Stimulated activated CD4-positive, alpha-beta T cell treated with anti-CD3 and anti-CD28 coated beads, Interleukin-12 subunit alpha, Interleukin-12 subunit beta, amount 100 ng/mL, for 48 hours (primary cell): ENCODE measurements at places on chromosomes 11 and 22.

DNA sequence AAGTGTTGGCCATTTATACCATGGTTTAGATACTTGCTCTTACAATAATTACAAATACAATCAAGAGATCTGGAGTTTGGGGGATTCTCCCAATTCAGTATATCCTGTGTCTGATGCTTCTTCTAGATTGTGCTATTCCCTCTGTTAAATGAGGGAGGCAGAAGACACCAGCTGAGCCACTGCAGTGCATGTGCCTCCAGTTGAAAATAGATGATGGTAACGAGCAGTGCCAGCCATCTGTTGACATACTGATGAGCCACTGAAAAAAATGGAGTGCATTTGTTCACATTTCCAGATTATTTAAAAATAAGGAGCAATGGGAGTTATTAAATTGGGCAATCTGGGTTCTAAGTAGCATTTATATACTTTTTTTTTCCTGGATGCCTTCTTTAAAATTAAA is 1428.0 kb upstream of the TENM4 start:
- DNase-seq, result no peak

- DNase-seq, result no peak
Measured at GRCh38 chr11:16587670-16588069, 150.8 kb upstream of the C11orf58 start.

GRCh38 chr11:57941875-57942274 is 81.8 kb upstream of the OR9Q1 start:
- no peak for DNase-seq

DNA sequence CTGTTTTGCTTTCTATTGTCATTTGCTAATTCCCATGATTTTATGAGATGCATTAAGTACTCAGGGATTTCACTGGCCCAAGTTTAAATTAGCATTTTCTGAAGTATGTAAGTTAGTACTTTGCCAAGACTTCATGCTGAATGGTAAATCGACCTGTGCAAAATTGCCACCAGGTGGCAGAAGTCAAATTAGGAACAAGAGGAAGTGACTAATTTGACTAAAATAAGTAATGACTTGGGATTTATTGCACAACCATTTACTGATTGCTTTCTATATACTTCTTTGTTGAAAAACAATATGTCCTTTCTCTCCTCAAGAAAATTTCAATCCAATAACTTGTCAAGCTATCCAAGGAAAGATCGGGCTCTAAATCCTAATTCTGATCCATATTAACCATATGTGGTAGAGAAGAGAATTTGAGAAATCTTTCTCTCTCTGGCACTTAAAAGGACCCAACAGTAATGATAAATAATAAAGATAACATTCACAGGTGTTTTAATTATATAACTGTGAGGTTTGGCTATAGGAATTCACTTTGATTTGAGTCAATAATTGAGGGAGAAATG is 253.7 kb upstream of the CHORDC1 start:
- peak; percentile 2 for DNase-seq

- DNase-seq, result no peak
Measured at GRCh38 chr11:1598816-1599215, 722 bp upstream of the KRTAP5-2 start.

DNA sequence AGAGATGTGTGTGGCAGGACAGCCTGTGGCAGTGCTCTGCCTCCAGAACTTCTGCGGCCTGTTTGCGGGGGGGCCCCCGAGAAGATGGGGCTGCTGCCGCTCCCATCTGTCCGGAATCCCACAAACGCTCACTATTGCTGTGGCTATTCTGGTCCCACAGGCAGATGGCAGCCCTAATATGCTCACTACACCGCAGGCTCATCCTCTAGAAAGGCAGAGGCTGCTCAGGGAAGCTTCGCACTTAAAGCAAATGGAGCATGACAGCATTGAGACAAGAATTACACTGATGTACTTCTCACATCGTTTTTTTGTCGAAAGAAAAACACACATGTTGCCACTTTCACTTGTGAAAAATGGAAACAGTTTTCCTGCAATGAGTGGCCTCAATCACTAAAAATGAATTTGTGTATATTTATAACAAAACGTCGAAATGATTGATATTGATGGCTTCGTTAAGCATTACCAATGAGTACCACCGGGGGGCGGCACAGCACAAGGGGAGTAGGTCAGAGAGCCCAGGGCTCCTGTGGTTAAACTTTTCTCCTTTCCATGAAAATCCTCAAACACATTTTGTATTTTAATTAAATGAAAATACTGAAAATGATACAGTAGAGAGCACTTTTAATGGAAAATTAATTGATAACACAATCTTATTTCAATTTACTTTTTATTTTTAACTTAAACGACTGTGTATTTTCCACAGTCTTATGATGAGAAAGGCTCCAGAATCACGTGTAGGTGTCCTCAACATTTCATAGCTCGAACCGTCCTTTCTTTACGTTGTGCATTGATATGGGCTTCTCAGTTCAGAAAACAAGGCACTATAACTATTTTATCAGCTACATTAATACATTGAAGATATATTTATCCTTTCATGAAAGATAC is 69.1 kb downstream of the CTTN start:
- DNase-seq, result peak; percentile 62

DNA sequence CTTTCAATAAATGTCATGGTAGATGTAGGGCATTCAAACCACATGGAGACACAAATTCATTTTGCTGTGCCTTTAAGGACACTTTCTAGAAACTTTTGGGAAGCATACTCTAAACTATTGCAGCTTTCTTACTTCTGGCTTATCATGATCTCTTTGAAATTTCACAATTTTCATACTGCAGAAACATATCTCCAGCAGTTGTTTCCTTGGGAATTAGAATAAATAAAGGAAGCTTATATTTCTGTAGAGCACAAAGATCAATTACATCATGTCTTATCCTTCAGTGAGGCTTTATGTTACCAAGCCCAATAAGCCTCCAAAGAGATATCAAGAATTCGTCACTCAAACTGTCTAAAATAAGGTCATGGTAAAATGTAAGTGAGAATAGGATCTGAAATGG is 74.5 kb upstream of the RAB38 start:
- no peak for DNase-seq

DNA sequence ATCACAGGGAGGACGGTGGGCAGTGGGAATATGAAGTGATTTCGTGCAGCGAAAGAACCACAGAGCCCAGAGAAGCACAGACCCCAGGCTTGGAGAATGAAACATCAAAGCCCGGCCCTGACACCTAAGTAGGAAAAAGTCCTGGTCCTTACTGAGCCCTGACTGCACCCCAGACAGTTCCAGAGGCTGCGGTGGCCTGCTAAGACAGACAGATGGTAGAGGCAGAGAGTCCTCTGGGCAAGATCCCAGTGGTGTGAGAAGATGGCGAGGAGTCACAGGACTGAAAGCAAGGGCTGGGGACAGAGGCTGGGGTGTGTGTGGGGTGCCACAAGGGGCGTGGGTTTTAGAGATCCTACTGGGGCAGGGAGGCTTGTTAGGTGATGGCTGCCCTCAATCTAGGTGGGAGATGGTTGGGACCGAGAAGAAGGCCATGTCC is 3.7 kb downstream of the CBX6 start:
- no peak for DNase-seq

DNA sequence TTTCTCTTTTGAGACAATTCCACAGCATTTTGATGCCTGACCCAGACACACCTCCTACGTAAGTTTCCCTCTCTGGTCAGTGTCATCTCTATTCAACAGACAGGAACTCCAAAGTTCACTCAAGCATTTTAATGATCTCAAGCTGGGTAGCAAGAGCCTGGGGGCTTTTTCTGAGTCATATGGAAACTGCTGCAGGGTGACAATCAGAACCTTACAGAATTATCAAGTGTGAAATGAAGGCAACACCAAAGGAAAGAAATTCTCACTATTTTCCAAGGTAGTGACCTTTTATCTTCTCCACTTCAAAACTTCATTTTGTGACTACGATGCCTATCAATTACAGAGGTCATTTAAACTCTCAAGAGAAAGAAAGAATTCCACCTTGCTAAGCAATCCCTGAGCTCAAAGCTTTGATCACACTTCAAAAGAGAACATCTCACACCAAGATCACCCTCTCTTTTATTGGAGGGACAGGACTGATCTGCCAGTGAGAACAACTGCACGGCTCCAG is 229.0 kb upstream of the ZC3H12C start:
- DNase-seq, result no peak

- DNase-seq, result no peak
Measured at GRCh38 chr22:34709641-34710040, 356.3 kb upstream of the ISX start.

DNA sequence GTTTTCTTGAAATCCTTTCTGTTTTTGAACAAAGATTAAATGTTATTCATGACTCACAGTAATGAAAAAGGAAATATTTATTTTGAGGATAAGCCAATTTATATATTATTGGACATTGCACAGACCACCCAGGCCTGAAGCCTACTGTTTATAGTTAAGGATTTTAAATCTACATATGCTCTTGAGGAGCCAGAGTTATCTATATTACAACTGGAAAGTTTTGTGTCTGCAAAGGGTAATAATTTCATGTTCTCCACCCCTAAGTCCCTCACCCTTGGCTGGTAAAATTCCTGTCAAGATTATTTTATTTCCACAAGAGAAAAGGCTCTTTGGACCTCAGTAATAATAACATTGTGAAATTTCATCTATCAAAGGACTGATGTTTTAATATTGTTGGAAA is 228.2 kb downstream of the TMEM135 start:
- no peak for DNase-seq

GRCh38 chr22:30861131-30861530 is 107.4 kb downstream of the MORC2 start:
- DNase-seq, result no peak

GRCh38 chr11:34997952-34998528 is 81.6 kb downstream of the PDHX start:
- no peak for DNase-seq

DNA sequence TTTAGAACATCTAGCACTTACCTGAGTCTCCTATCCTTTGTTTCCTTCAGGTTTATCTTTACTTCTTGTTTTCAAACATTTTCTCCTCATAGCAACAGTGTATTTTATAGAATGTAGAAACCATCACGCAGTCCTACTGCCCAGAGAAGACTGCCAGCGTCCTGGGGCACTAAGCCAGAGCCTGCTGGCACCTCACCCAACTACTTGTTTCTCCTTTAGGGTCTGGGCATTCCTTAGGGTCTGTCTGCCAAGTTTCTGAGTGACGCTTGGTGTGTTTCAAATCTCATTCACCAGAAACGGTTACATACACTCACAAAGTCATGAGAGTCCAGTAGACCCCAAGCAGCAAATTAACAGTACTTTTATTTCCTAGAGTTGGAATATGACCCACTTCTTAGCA is 49.6 kb upstream of the SLC25A1 start:
- no peak for DNase-seq

- DNase-seq, result no peak
Measured at GRCh38 chr11:106621484-106621883, 396.8 kb downstream of the GUCY1A2 start.

DNA sequence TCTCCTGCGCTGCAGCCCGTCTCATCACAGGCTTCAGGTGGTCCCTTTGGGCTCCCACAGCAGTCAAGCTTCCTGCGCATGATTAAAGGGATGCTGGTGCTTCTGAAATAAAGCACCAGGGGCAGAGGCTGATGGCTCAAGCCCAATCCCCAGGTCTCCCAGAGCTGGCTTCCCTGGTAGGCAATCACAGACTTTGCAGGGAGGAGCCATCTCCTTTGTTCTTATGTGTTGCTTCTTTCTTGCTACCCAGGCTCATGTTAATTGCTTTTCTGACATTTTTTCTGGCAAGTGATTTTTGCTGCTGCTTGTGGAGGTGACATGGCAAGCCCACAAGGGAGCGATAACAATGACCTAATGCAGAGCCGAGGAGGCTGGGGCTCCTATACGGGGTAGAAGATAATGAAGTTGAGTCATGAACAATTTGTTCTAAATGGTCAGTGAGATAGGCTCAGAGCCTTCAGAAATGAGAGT is 25.2 kb upstream of the PLET1 start:
- DNase-seq, result no peak

- DNase-seq, result no peak
Measured at GRCh38 chr11:26936109-26936508, 57.8 kb upstream of the FIBIN start.

- no peak for DNase-seq
Measured at GRCh38 chr11:30956751-30957150, 370.6 kb upstream of the MPPED2 start.

GRCh38 chr11:45755281-45755859 is 49.6 kb upstream of the SLC35C1 start:
- DNase-seq, result no peak

DNA sequence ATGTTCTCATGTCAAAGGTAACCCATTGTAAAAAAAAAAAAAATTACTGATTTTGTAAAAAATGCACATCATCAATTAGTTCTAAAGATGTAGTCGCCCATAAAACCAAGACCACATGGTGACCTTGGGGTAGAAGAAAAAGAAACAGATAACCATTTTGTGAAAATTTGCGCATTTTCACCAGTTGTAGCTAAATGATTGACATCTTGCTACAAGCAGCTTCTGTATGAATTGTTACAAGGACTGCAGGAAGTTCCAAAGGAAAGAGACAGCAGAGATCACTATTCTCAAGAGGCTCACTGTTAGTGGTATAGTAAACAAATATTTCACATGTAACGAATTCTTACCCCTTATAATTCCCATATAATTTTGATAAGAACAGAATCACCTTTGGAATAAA is 48.7 kb downstream of the MAML2 start:
- no peak for DNase-seq

- no peak for DNase-seq
Measured at GRCh38 chr11:132872211-132872610, 660.1 kb downstream of the OPCML start.

DNA sequence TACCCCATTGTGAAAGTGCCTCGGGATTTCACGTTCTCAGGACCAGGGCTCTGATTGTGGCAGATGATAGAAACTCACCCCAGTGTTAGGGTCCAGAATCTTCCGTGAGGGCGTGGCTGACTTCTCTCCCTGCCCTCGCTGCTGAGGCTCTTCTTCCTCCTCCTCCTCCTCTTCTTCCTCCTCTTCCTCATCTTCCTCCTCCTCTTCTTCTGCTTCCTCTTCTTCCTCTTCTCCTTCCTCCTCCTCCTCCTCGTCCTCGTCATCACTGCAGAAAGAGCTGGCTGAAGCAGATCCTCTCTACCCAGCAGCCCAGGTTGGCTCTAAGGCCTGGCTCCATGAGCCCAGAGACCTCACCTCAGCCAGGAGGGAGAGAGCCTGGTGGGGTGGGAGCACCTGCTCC is 13.5 kb upstream of the CHADL start:
- no peak for DNase-seq

DNA sequence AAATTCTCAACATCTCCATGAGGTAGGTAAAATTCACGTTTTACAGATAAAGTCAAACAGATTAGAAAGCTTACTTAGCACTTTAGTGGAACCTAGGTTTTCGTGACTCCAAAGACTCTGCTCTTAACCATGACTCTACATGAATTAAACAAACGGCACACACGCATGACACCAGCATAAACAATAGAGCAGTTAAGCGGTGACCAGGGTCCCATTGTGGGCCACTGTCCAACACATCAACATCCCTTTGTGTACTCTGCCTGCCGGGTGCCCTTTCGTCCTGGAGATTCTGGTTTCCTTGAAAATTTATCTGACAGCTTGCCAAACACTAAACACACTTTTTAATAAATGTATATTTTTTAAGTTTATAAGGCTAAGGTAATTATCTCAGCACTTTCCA is 941.7 kb downstream of the OPCML start:
- no peak for DNase-seq

GRCh38 chr11:94790197-94790596 is 22.0 kb downstream of the AMOTL1 start:
- DNase-seq, result no peak
